ENCODE measurements at places on chromosomes 13 and 19. TPM values are rescaled to one million over a fixed set of nuclear protein-coding genes. Genes with fewer than 3 reads are reported as not detected.

WIZ gene
- 17.3 TPM for total RNA-seq

FCHO1 gene
- total RNA-seq = 2.1 TPM

CYP2F1 gene
- total RNA-seq = not detected

LGALS14 gene
- total RNA-seq = not detected

ADPRHL1 gene
- 2.1 TPM for total RNA-seq

CEACAM19 gene
- total RNA-seq = not detected

CD70 gene
- total RNA-seq = 57.3 TPM

COX7A1 gene
- not detected for total RNA-seq

CLEC17A gene
- total RNA-seq = not detected

SHISA2 gene
- not detected for total RNA-seq

LYPD3 gene
- total RNA-seq = 0.43 TPM

CKM gene
- not detected for total RNA-seq

ATP1A3 gene
- total RNA-seq = 0.86 TPM

ZNF823 gene
- total RNA-seq = 6.9 TPM

SIGLEC11 gene
- not detected for total RNA-seq

THOP1 gene
- total RNA-seq = 390 TPM

FPR3 gene
- total RNA-seq = not detected

PLPP2 gene
- 203 TPM for total RNA-seq

COL4A1 gene
- 197 TPM for total RNA-seq

EDNRB gene
- not detected for total RNA-seq

SYDE1 gene
- 65.7 TPM for total RNA-seq

ANKRD24 gene
- total RNA-seq = 0.53 TPM

BEST2 gene
- total RNA-seq = not detected

RAB20 gene
- 1.7 TPM for total RNA-seq

SHKBP1 gene
- total RNA-seq = 43.8 TPM

FFAR1 gene
- total RNA-seq = not detected

TSEN34 gene
- total RNA-seq = 222 TPM

PROZ gene
- total RNA-seq = not detected

PSG4 gene
- total RNA-seq = 75.6 TPM

NCR1 gene
- not detected for total RNA-seq

ZNF223 gene
- 3.8 TPM for total RNA-seq

ZNF816 gene
- 10.7 TPM for total RNA-seq

KIR3DL1 gene
- not detected for total RNA-seq

ZNF221 gene
- total RNA-seq = 5.8 TPM

TEX26 gene
- not detected for total RNA-seq

B3GNT8 gene
- total RNA-seq = 2.6 TPM

OR7D2 gene
- not detected for total RNA-seq

MEIOSIN gene
- not detected for total RNA-seq

TSSK6 gene
- 0.88 TPM for total RNA-seq

CLEC4M gene
- 0.12 TPM for total RNA-seq

ATP4A gene
- total RNA-seq = not detected

MAP3K10 gene
- 6.2 TPM for total RNA-seq

ZNF134 gene
- total RNA-seq = 48.8 TPM

All from A172 (cell line).